Fibroblast of skin of left quadriceps (primary cell): ENCODE measurements at places on chromosomes 4 and X.

DNA sequence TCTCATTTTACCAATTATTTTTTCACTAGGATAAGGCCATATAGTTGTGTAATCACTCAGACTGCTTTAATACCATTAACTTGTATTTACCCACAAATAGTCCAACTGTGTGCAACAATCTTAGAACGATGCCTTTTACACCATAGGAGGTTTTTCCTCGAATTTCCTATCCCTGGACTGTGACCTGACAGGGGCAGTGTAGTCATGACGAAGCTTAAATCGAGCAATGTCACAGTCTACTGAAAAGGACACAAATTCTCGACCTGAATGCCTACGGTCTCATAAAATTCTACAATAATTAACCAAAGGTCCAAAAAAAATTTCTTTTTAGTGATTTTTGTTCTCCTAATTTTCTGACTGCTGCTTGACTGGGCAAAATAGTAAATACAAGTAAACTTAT is 208.9 kb downstream of the ADAMTS3 start:
- no peak for DNase-seq

DNA sequence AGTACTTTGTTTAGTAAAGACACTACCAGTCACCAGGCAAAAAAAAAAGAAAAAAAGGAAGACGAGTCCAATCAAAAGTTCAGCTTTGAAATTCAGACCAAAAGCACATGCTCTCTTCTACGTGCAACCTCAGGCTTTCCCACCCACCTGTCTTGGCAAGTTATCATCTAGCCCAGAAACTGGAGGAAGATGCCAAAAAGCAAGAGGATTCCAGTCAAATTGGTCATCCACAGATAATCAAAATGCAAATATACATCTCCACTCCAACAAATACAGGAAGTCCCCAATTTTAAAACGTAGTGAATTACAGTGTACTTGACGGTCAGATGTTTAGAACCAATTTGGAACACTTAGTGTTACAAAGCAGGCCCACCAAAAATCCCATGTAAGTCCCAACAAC is 96.5 kb downstream of the PALLD start:
- DNase-seq = no peak

DNA sequence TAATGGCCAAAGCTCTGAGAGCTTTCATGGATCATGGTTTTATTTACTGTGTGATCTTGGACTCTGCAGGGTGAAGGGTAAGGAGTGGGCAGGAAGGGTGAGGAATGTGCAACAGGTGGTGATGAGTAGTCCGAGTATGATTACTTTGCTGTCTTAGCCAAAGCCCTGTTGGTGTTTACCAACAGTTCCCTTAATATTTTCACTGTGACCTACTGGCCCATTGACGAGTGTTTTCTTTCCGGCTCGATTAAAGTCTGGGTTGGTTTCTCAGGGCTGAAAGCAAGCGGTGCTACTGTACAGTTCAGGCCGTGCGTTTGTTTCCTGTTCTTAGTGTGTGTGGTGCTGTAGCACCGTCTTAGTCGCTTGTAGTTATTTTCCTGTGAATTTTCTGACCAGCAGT is 2.6 kb downstream of the ARHGAP24 start:
- no peak for DNase-seq

- DNase-seq = no peak
These were observed 69.7 kb downstream of the REELD1 start for GRCh38 chr4:146283758-146284651.

DNA sequence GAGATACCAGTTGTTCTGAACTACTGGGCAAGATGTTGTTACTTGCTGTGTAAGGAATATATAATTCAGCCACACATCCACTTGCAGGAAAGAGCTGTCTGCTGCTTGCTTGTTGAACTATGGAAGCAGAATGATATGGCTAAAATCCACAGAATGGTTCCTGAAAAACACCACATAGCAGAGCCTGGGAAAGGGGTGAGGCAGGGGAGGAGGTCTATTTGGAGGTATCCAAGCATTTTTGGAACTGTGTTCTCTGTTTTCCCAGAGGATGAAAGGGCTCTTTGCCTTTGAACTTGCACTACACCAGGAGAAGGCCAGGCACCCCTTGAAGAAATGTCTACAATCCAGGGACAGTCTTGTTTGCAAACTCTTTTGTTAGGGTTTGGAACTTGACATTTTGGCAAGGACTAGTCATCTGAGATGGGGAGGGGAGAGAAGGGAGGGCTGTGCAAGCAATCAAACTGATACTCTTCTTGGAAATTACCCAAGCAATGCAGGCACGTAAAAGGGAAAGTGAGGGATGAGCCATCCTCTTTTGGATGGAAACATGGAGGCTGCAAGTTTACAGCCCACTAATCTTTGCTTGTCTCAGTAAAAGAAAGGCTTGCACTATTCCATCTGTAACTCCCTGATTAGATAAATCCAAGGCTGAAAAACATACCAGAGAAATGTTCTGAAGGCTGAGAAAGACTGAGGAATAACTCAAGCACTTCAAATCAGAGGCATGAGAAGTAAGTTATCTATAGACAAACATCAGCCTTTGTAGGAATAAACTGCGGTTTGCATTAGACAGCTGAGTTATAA is 141.0 kb downstream of the TSPAN5 start:
- DNase-seq = no peak

GRCh38 chr4:76597423-76597979 is 162.5 kb downstream of the SHROOM3 start:
- DNase-seq = no peak

- DNase-seq = no peak
These were observed 680.7 kb upstream of the BOD1L1 start for GRCh38 chr4:14308229-14308651.

DNA sequence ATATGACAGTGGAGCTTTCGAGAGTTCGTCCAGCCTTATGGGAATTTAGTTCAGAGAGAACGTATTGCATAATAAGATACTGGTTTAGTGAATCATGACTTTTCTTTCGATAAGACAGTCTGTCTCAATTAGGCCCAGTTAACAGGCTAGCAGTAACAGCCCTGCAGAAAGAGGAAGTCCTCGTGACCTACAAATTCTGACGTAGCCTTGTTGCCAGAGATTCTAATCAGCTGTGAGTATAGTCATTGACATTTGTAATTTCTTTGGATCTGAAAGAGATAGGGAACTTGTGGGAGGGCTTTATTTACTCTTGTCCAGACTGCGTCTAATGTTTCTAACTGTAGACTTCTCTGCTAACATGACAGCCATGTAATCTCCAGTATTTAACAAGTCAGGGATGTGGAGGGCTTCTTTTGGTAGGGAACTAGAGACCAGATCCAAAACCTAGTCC is 15.8 kb downstream of the ART3 start:
- DNase-seq = peak; percentile 47

DNA sequence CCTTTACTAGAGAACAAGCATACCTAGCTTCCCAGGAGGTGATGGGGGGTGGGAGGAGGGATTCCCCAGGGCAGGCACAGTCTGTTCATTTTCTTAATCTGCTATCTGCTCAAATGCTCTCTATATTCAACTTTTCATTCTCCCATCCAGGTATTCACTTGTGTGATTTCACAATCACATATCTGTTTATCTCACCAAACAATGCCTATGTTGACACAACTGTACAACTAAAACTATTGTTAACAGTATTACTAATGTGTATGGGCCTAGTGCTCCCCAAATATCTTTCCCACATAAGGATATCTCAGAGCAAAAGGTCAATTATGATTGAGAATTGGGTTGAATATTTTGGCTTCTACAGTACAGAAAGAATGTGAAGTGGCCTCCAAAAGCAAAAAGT is 210.8 kb downstream of the IQCM start:
- no peak for DNase-seq

DNA sequence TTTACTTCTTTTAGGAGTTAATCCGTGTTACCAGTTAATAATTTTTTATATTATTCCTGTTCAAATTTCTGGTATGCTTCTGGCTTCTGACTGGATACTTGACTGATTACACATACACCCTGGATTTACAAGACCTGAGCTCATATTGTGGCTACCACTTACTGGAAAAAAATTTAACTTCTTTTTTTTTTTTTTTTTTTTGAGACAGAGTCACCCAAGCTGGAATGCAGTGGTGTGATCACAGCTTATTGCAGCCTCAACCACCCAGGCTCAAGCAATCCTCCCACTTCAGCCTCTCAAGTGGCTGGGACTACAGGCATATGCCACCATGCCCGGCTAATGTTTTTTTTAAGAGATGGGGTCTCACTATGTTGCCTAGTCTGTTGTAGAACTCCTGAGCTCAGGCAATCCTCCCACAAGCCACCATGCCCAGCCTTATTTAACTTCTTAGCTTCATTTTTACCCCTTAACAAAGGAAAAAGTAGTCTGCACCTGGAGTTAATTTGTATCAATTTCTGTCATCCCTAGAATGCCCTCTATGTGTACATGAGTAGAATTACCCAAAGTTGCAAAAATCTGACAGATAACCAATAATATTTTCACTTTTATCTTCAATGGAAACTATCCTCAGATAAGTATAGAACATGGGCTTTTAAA is 50.3 kb downstream of the TMEM165 start:
- DNase-seq = peak; percentile 62
